HuH-7.5 (cell line): ENCODE measurements at places on chromosomes 11 and 22.

DNA sequence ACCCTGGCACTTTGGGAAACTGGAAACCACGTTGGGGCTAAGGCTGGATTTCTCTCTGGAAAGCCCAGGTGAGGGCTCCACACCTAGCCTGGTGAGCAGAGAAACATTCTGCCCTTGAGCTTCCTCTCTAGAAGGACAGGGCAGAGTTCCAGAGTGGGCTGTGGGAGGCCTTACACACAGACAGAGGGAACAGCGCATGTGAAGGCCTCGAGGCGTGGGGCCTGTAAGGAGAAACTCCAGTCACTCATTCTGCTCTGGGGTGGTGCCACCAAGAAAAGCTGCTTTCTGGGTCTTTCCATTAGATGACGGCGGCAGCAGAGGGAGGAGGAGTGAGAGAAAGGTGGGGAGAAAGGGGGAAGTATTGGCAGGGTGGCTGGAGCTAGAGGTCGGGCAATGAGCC lies 183.1 kb downstream of the CHST1 start:
- no peak for DNase-seq

- no peak for DNase-seq
Measured at GRCh38 chr11:118894192-118894591, 10.5 kb downstream of the CXCR5 start.

GRCh38 chr11:11167806-11168205 lies 185.2 kb downstream of the CSNK2A3 start:
- DNase-seq = no peak

- DNase-seq = no peak
Measured at GRCh38 chr22:22703715-22704114, 59.3 kb downstream of the GGTLC2 start.

- no peak for DNase-seq
Measured at GRCh38 chr11:79441461-79441875, 638 bp upstream of the TENM4 start.

DNA sequence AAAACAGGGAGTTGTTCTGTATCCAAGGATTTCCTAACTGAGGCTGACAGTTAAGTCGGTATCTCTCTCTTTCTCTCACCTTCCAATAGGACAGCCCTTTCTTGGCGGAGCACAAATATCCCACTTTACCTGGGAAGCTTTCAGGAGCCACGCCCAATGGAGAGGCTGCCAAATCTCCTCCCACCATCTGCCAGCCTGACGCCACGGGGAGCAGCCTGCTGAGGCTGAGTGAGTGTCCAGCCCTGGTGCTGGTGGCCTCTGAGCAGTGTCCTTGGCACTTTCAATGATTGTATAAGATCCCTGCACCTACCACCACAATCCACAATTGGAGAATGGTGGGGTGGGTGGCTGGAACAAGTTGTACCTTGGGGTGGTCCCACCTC lies 33.7 kb downstream of the CYB5R2 start:
- no peak for DNase-seq

DNA sequence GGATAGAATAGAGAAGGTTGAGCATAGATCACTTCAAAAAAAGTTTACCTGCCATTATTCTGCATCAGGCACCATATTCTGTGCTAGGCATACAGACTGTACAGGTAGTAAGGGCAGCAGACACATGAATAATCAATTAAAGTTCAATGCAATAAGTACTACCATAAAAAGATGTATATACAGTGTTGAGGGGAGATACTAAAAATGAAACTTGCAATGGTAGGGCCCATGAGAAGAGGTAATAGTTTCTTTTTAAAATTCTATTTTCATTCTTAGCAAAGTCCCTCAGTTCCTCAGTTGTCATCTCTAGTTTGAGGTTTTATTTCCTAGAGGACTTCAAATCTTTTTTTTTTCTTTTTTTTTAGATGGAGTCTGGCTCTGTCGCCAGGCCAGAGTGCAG lies 819.9 kb downstream of the FAM181B start:
- no peak for DNase-seq

- no peak for DNase-seq
Measured at GRCh38 chr22:37248251-37248650, 4.2 kb upstream of the RAC2 start.

DNA sequence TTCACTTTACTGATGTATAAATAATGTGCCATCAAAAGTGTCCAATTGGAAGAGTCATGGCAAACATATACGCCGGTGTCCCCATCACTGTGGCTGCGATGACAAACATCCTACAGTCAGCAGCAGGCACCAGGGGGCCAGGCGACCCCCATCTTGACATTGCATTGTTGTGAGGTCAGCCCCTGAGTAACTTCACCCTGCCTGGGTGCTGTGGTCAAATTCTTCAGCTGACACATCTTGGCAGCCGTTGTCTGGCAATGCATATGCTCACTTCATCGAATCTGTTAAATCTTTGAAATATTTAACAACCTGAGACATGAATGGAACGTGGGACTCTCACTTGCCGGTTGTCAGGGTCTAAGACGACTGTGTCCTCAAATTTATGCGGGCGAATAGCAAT lies 430.9 kb downstream of the BRD1 start:
- no peak for DNase-seq

DNA sequence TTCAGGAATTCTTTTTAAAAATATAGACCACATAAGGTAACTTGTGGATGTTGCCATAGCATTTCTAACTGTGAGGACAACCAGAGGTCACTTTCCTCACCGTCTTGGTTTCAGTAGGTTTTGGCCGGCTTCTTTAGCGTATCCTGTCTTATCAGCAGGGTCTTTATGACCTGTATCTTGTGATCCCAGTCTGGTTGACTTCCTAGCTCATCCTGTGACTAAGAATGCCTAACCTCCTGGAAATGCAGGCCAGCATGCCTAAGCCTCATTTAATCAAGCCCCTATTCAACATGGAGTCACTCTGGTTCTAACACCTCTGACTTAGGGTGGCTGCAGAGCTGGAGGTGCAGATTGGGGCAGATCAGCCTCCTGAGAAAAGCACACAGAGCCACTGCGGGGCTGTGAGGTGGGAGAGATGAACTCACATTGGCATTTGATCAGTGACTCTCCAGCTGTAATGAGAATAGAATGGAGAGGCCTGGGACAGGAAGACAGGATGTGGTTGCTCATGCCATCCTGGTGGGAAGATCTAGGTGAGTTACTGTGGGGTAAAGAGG lies 41.1 kb upstream of the TOP3B start:
- no peak for DNase-seq

DNA sequence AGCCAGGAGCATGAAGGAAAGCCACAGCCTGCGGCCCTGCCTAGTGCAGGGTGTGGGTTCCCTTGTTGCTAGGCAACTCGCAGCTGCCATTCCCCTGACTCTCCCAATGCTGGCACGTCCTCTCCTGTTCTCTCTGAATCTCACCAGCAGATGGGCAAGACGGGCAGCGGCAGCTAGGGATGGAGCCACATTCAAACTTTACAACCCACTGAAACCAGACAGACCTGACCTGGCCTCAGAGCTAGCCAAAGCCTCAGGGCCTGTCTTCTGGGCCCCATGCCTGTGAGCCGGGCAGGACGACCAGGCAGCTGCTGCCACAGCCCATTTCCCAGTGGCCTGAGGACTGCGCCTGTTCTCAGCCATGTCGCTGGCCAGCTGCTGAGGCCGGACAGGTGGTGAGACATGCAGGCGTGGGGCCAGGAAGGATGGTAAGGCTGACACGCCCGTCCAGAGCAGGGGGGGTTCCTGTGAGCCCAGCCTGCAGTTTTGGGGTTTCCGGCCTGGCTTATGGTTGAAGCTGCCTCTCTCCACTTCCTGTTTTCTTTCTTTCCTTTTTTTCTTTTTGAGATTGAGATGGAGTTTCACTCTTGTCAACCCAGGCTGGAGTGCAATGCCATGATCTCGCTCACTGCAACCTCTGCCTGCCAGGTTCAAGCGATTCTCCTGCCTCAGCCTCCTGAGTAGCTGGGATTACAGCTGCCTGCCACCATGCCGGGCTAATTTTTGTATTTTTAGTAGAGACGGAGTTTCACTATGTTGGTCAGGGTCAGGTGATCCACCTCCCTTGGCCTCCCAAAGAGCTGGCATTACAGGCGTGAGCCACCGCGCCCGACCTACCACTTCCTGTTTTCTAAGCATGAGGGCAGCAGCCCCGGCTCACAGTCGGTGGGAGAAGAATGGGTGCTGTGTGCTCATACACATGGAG lies 4.1 kb downstream of the SUN2 start:
- no peak for DNase-seq

DNA sequence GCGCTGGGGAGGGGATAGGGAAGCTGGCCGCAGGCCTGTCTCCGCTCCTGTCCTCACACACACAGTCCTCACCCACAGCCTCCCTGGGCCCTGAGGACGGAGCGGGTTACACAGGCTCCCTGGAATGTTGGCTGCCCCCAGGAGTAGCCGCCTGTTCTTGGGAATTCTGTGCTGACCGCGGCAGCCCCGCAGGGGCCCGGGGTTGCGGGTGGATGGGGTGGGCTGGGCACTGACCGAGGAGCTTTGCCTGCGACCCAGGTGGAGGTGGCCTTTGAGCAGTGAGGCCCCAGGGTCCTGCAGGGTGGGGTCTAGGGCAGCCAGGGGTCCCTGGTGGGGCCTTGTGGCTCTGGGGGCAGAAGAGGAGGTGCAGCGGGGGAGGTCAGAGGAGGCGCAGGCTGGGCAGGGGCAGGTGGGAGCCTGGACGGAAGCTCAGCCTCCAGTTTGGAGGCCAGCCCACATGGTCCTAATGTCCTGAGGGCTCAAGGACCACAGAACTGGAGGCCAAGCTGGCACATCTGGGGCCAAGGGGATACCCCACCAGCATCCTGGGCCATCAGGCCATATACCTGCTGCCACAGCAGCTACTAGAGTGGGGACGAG lies 6.6 kb upstream of the MRGPRG start:
- DNase-seq = no peak

DNA sequence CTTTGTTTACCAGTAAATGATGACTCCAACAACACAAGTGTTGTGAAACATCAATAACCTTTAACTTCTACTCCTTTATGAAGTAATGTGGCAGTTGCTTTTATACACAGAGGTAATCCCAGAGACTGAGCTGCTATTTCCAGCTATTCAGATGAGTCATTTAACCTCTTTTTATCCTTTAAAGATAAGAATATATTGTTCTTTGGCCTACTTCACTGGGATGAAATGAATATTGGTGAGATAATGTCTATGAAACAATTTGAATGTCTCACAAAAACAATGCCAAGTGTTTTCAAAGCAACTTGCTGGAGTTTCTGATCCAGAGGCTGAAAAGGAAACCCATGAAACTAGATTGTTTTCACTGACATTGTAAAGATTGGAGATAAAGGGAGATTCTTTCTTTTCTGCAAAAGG lies 564.4 kb upstream of the LUZP2 start:
- DNase-seq = no peak

GRCh38 chr11:129854232-129854805 lies 38.7 kb downstream of the TMEM45B start:
- no peak for DNase-seq

DNA sequence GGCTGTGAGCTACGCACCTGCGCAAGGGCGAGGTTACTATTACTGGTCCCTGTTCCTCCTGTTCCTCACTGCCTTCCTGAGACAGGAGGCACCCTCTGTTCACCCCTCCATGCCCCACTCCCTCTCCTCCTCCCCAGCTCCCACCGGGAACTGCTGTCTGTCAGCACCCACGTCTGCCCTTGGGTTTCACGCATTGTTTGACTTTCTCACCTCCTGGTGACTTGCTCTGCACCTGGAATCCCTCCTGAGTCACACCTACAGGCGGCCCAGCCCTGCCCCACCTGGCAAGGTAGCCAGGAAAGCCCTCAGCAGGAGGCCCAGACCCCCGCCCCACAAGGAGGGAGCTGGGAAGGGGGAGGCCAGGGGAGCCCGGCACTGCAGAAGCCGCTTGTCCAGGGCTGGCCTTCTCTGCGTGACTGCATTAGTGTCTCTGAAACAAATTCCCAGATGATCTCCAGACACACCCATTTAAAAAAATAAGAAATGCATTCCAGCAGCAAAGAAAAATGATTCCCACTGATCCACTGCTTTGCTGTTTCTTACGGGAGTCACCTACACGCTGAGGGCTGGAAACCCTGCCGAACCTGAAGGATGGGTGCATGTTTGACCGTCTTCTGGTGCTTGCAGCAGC lies 86.4 kb downstream of the CELSR1 start:
- no peak for DNase-seq

DNA sequence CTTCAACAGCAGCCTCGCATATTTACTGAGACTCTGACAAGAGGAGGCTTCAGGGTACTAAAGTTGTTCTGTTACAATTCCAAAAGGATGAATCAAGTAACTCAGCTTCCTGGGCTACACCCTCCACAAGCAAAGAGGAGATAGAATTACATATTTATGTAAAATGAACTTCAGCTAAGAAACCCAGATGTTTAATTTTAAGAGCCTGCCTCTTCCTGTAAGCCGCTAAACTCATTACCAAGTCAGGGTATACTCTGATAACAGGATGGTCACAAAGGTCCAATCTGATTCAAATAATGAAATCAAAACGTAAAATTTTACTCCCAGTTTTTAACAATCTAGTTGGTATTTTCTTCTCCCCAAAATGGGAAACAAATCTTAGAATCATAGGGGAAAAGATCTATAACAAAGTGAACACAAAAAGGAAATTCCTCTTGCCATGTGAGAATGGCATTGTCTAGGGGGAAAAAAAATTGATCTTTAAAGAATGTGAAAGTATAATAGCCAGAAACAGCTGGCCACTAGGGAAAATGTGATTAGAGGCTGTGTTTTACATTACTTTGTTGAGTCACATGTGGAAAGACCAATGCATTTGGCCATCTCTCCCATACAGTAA lies 30.9 kb downstream of the CHEK2 start:
- no peak for DNase-seq

DNA sequence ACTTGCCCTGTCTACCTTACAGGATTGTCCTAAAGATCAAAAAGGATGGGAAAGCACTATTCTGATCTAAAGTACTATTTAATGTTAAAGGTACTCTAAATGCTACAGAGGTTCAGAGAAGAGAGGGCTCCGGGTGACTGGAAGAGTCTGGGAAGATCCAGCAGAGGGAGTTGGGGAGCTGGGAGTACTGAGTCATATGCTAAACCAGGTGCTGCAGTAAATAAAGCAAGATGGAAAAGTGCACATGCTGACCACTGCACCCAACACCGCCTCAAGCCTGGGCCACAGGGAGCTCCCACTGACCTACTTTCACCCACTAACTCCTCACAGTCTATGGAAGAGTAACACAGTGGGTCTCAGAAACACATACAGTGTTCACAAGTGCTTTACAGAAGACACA lies 49.3 kb downstream of the WT1 start:
- peak; percentile 27 for DNase-seq

GRCh38 chr11:2834503-2835273 lies 50.9 kb downstream of the CDKN1C start:
- DNase-seq = no peak

DNA sequence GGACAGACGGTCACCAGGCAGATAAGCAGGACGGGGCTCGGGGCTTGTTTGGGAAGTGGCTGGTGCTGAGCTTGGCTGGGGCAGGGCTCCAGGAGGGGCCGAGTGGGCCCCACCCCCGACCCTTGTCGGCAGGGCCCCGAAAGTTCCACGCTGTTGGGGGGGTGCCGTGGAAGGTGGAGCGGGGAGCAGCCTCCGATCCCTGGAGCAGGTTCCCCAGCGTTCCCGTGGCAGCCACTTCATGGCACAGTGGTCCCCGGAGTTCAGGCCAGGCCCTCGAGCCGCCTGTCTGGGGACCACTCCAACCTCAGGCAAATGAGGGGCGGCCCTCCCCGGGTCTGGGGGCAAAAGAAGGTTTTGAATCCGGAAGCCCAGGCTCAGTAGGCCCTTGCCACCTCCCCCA lies 46.7 kb upstream of the PPARA start:
- DNase-seq = no peak

- DNase-seq = no peak
Measured at GRCh38 chr22:25051073-25051472, 98.6 kb downstream of the KIAA1671 start.

GRCh38 chr22:37318364-37319109 lies 36.2 kb downstream of the CYTH4 start:
- DNase-seq = no peak
